ENCODE measurements at places on chromosomes 11 and 22.

DNA sequence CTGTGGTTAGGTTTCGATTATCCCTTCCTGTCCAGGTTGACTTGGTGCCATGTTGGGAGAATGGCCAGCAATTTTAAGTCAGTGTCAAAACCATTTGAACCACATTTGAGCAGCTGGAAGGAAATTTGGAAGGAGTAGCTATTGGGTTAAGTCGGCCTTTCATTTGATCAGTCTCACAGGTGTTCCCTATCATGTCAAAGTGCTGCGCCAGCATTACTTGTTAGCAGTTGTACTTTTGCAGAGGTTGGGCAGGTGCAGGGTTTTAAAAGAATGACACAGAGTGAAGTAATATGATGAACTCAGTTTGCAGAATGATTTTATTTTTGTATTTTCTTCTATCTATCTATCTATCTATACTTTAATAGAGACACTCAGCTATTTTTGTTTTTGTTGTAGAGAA, 6.4 kb upstream of the TYMP start:
- DNase-seq = no peak

- DNase-seq = no peak
These were observed 1.7 kb upstream of the TNNT3 start for GRCh38 chr11:1917523-1918435.

GRCh38 chr11:122882857-122883645, 492 bp downstream of the JHY start:
- DNase-seq = no peak

- DNase-seq = no peak
These were observed 653.4 kb upstream of the LRRC4C start for GRCh38 chr11:42112866-42113265.

DNA sequence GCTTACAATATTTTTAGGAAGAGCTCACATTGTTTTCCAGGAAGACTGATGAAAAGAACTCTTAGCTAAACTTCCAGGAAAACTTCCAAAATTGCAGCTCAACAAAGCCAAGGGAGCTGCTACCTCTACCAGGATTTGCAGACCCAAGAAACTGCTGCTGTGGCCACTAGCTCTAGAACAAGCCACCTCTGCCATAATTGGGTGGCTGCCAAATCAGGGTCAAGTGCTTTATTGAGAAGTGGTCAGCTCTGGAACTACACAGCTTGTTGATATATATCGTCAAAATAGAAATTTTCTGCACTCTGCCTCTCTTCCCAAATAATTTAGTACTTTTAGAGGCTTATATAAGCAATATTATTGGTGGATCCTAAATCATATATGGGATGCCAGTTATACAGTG, 371.8 kb upstream of the CHORDC1 start:
- DNase-seq = peak; percentile 43

- no peak for DNase-seq
These were observed 1.2 kb downstream of the DYNC2H1 start for GRCh38 chr11:103110391-103110790.

- no peak for DNase-seq
These were observed 1.4 kb downstream of the FAM111A start for GRCh38 chr11:59144096-59144495.

- DNase-seq = no peak
These were observed 165.0 kb downstream of the GRIA4 start for GRCh38 chr11:105774899-105775298.

GRCh38 chr11:34850334-34850733, 65.8 kb downstream of the APIP start:
- no peak for DNase-seq

DNA sequence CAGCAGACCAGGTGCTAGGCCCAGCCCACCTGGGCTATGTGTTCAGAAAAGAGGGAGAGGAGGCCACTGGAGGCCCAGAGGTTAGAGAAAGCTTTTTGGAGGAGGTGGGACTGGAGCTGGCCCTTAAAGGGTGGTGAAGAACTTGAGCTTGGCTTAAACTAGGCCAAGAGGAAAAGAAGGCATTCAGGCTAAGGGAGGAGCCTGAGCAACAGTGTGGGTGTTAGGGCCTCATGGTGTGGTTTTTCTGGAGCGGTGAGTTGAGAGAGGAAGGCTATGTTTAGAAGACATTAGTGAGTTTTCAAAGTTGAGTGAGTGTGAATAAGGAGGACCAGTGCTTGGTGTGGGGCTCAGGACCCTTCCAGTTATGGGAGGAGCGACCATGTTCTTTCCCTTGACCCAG, 6.2 kb downstream of the TAF6L start:
- DNase-seq = no peak

DNA sequence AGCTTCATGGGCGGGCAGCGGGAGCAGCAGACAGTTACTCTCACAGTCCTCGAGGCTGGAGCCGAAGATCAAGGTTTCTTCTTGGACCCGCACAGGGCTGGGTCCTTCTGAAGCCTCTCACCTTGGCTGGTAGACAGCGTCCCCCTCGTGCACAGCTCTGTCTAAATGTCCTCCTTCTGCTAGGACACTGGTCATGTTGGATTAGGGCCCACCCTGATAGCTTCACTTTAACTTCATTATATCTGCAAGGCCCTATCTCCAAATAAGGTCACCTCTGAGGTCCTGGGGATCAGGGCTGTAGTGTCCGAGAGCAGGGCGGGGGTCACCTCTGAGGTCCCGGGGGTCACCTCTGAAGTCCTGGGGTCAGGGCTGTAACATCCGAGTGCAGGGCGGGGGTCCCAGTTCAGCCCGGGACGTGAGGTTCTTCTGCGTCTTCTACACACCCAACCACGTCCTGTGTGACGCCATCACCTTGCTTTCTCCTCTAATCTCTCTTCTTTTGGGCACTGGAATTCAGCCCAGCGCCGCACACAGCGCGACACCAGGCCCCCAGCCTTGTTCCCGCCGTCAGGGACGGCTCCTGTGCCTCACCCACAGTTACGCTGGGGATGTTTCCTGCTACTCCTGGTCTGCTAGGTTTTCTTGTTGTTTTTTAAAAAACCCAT, 34.1 kb upstream of the TOLLIP start:
- DNase-seq = no peak

Measured in SK-N-DZ (cell line).